ENCODE measurements at places on chromosomes 1 and 21.

- no peak for DNase-seq
Observed at GRCh38 chr1:17579951-17580939, 40.7 kb downstream of the ARHGEF10L start.

- DNase-seq = no peak
Observed at GRCh38 chr1:217534566-217534965, 96.3 kb downstream of the GPATCH2 start.

DNA sequence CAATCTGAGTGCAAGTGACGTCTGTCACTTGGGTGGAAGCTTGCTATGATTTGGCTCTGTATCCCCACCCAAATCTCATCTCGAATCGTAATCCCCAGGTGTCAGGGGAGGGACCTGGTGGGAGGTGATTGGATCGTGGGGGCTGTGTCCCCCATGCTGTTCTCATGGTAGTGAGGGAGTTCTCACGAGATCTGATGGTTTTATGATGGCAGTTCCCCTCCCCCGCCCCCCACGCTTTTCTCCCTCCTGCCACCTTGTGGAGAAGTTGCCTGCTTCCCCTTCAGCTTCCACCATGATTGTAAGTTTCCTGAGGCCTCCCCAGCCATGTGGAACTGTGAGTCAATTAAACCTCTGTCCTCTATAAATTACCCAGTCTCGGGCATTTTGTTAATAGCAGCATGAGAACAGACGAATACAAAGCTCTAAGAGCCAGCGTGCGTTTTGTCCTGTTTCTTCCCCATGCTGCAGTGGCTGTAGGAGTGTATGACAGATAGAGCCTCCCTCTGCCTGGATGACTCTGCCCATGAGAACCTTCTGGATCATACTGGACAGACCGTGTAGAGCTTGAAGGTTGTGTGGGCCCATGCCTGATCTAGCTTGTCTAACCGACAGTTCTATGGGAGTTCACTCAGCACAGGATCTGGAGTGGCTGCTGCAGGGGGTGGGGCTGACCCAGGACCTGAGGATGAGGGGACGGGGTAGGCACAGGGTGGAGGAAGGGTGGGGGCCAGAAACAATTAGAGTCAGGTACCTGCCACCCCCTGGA, 139.7 kb upstream of the ERRFI1 start:
- DNase-seq = no peak

DNA sequence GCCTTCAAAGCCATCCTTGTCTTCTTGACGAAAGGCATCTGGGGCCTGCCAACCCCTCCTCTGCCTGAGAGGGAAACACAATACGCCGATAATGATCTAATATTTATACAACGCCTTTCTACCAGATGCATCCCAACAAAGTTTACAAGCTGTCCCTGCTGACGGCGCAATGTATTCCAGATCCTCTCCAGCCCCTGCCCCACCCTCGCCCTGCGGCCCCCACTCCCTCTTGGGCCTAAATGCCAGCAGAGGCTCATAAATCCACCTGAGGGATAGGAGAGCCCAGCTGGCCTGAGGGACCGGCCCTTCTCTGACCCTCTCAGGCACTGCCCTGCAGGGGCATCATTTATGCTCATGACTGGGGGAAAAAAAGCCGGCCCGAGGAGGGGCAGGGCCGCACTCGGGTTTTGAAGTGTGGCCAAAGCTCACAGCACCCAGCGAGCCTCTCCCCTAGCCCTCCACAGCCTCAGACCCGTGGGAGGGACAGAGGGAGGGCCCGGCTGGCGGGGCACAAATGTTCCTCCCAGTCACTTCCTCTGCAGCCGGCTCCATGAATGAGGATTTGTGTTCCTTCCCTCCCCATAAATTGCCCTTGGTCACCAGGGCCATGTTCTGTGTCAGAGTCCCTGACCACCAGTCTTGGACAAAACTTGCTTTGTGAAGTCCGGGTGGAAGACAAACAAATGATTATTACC, 140.3 kb downstream of the FOXD2 start:
- DNase-seq = no peak

- no peak for DNase-seq
Observed at GRCh38 chr1:7127322-7128075, 342.2 kb downstream of the CAMTA1 start.

GRCh38 chr1:41345434-41346075, 15.7 kb upstream of the FOXO6 start:
- DNase-seq = no peak

- DNase-seq = no peak
Observed at GRCh38 chr1:206672844-206673758, 11.6 kb upstream of the MAPKAPK2 start.

- no peak for DNase-seq
Observed at GRCh38 chr21:33924766-33925100, 9.1 kb upstream of the ATP5PO start.

DNA sequence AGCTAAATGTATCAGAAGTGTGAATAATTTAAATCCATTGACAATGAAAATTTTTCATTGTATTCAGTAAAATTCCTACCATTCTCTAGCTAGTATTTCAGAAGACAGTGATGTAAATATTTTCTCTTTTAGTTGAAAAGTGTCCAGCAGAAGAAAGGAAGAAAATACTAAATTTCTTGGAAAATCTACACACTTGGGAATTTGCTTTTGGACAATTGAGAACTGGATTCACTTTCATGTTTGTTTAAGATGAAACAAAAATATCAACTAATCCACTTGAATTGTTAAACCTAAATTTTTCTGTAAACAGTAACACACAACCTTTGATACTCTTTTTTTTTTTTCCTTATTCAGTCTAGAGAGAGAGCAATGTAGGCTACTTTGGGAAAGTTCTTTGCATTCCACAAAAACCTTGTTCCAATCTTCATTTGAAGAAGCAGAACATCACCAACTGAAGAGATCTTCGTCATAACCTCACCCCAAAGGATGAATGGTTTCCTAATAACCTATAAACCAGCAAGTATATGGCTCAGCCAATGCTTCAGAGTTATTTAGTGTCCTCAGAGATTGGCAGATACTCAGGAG, 155.1 kb upstream of the GORAB start:
- DNase-seq = no peak

GRCh38 chr1:84247425-84248220, 53.9 kb upstream of the SAMD13 start:
- DNase-seq = no peak

GRCh38 chr1:232020352-232020751, 393.8 kb downstream of the DISC1 start:
- DNase-seq = no peak

GRCh38 chr1:116679091-116679827, 11.7 kb upstream of the IGSF3 start:
- DNase-seq = no peak

DNA sequence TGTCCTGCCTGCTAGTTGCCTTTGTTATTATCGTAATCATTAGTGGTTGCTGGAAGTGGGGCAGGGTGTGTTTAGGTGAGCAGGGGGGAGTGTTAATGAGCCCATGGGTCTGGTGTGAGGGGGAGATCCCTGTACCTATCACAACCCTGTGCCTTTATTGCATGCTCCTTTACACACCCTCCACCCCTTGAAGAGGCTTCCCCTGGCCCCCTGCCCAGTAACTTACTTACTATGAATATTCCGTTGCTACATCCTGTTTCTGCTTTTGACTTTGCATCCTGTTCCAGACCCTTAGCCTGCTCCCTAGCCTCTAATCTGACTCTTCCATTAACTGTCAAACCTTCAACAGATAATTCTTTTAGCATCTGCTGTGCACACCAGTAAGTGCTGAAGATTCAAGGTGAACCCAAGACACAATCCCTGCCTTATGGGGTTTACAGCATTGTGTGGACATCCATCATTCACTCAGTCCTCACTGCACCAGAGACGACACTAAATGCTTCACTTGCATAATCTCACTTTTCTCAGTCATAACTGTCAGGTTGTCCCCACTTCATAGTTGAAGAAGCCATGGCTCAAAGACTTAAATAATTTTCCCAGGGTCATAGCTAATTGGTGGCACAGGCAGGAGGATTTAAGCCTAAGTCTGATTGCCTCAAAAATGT, 47.9 kb downstream of the CDC7 start:
- no peak for DNase-seq

DNA sequence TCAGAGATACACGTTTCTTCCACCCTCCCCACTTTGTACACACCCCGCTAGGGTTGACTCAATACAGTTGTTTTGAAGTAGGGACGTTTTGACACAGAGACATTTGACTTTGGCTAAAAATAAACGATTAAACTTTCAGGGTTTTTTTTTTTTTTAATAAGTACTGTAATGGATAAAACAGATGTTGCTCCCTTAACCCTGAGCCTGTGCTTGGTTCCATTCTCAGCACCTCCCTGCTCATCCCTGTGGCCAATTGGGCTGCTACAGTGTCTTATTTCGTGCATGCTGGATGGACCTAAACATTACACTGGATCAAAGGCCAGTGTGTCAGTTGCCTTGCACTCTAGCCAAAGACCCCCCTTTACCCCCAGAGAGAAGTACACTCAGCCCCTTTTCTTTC, 16.9 kb downstream of the GRHL3 start:
- DNase-seq = no peak

- DNase-seq = no peak
Observed at GRCh38 chr1:208551024-208551423, 306.8 kb upstream of the PLXNA2 start.

- DNase-seq = no peak
Observed at GRCh38 chr21:45552696-45553391, 10.6 kb upstream of the SLC19A1 start.

DNA sequence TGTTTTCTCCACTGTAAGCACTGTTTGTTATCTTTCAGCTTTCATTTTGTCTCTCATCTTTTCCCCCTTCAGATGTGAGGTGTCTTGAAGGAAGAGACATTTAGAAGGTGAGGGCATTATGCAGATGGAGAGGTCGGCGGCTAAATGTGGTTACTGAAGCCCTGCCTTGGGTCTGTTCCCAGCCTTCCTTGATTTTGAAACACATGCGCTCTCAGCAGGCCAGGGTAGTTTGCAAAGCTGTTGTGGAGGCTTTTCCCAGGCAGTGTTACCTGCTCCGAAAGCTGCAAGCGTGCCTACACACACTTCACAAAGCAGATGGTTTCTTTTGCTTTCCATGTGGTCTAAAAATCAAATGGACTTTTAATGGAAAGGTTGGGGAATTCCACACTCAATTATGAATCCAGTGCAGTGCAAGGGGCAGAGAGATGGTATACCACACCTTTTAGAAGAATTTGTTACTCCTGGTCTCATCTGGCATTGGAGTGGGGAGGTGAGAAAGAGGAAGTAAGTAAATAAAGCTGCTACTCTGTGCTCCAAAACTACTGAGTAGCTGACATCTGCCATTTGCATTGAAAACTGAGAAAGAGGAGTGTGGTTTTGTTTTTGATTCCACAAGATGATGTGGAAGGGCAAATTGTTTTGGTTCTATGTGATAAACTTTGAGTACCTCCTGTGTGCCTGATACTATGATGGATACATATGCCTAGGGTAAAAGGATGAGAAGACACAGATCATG, 91.9 kb downstream of the NFIA start:
- no peak for DNase-seq

- DNase-seq = no peak
Observed at GRCh38 chr1:89728381-89728780, 92.5 kb upstream of the LRRC8D start.

- no peak for DNase-seq
Observed at GRCh38 chr1:114482585-114482984, 28.4 kb downstream of the TRIM33 start.

DNA sequence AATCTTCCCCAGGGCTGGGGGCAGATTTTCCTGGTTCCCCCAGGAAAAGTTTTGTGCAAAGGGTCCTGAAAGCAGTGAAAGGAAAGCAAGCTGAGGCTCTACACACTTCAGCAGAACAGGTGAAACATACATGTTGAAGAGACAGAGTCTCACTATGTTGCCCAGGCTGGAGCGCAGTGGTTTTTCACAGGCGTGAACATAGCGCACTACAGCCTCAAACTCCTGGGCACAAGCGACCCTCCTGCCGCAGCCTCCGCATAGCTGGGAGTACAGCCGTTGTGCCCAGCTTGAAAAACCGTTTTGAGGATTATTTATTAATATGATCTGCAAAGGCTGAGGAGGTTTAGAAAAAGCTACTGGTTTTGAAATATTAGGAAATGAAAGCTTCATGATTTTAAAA, 11.8 kb downstream of the PRDM15 start:
- DNase-seq = no peak

GRCh38 chr1:187001198-187001889, 172.6 kb downstream of the PLA2G4A start:
- DNase-seq = no peak

DNA sequence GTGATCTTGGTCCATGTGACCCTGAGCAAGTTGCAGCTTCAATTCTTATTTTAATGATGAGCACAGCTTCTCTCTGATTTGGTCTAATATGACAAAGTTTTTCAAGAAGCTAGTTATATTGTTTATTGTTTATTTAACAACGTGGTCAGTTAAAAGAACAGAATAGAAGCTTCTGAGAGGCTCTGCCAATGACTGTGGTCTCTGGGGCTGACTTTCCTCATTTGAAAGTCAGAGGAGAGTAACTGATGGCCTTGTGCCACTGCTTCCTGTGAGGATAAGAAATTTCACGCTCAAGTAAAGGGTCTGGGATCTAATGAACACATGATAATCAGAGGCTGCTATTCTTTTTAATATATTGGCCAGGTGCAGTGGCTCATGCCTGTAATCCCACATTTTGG, 7.3 kb downstream of the HHIPL2 start:
- no peak for DNase-seq

DNA sequence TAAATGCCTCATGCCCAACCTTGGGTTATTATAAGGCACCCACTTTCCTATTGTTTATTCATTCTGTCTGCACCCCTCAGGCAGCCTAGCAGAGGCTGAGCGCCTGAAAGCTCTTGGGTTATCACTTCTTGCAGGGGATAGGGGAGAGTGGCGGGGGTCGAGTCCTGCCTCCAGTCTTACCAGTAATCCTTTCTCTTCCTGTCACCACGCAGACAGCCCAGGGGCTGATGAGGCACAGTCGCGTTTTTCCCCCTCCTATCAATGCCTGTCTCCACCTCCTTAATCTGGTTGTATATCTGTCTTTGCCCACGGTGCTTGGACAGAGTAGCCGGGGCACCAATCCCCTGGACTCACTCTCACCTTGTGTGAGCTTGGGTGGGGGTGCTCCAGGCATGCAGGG, 733.1 kb downstream of the MATN1 start:
- no peak for DNase-seq

DNA sequence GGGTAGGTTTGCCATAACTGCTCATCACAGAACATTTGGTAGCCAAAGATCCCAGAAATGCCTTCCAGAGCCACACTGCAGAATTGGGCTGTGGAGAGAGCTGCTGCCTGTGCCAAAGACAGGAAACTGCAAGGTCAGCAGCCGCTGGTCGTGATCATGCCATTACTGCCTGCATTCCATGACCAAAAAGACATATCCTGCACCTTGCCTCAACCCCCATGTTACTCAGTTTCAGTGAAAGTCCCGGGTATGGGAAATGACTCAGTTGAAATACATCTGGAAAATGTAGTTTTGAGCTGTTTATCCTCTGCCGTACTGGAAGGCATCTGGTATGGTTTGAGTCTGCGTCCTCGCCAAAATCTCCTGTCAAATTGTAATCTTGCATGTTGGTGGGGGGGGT, 161.7 kb downstream of the FCRL5 start:
- no peak for DNase-seq

All from activated T-cell treated with anti-CD3 and anti-CD28 coated beads, Interleukin-2, amount 50 U/mL, for 48 hours (primary cell).